Esophagus squamous epithelium (tissue), 5 donors: ENCODE measurements at places on chromosomes 2 and 18.

GRCh38 chr2:175007510-175007909, 2.3 kb upstream of the CHN1 start:
- no peak for DNase-seq

DNA sequence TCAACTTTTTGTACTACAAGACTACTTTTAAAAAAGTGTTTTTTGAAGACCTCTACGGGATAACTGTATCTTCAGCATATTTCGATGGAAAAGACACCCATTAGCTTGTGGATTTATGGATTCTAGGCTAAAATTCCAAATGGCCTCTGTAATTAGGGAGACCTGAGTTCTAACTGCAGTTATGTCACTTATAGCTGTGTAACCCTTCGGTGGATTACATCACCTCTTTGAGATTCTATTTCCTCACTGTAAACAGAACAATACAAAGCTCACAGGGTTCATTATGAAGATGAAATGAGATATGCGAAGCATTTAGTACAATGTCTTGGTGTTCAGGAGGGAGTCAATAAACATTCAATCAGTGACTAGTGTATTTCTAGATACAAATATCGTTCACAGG, 24.2 kb downstream of the LMAN2L start:
- DNase-seq: no peak

GRCh38 chr18:75086494-75087034, 122.4 kb downstream of the PTGR3 start:
- no peak for DNase-seq

DNA sequence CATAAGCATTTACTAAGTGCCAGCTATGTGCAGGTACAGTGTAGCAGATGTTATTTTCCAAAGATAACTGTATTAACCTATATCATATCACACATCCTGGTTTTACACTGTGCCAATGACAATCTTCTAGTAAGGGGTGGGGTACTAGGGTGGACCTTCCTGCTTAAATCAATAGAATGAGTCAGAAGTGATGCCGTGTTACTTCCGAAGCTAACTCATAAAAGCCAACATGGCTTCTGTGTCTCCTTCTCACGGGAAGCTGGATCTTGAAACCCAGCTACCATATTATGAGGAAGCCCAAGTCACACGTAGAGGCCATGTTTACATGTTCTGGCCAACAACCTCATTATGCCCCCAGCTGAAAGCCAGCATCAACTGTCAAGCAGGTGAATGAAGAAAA, 59.1 kb downstream of the MRPL33 start:
- DNase-seq: no peak

- DNase-seq: no peak
Measured at GRCh38 chr2:239793086-239793485, 232.1 kb downstream of the NDUFA10 start.
